ENCODE measurements at places on chromosomes 1 and 21.

- DNase-seq = no peak
Observed at GRCh38 chr1:208008534-208008933, 97.6 kb upstream of the CD34 start.

GRCh38 chr1:15676688-15677661 lies 7.1 kb upstream of the PLEKHM2 start:
- DNase-seq = no peak

DNA sequence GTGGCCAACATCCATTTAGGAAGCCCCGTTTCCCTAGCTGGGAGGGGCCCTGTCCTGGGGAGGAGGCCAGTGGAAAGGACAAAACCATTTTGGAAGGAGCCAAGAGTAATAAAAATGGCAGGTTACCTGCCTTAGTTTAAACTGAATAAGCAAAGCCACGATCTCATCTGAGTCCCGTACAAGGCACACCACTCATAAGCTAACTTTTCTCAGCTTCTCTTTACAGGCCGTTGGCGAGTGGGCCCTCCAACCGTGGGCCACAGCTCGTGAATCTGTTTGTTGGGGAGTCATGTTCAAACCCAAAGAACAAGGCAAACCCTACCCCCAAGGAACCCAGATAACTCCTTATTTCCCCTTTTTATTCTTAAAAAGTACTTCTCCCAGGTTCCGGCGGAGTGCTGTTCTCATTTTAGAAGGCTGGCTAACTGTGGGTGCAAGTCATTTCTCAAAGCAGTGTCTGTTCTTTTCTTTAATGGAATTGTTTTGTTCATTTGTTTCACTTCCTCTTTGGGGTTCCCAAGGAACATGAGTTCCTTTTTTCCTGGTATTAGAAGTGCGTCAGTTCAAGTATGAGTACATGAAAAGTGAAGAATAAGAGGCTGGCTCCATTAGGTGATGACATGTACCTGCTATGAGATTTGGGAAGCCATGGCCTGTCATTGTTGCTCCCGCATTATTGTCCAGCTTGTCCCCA lies 89.0 kb downstream of the PSMG1 start:
- peak; percentile 19 for DNase-seq

GRCh38 chr1:31809698-31810097 lies 6.1 kb downstream of the SPOCD1 start:
- no peak for DNase-seq

- DNase-seq = no peak
Observed at GRCh38 chr1:211472724-211473123, 19.2 kb downstream of the RD3 start.

DNA sequence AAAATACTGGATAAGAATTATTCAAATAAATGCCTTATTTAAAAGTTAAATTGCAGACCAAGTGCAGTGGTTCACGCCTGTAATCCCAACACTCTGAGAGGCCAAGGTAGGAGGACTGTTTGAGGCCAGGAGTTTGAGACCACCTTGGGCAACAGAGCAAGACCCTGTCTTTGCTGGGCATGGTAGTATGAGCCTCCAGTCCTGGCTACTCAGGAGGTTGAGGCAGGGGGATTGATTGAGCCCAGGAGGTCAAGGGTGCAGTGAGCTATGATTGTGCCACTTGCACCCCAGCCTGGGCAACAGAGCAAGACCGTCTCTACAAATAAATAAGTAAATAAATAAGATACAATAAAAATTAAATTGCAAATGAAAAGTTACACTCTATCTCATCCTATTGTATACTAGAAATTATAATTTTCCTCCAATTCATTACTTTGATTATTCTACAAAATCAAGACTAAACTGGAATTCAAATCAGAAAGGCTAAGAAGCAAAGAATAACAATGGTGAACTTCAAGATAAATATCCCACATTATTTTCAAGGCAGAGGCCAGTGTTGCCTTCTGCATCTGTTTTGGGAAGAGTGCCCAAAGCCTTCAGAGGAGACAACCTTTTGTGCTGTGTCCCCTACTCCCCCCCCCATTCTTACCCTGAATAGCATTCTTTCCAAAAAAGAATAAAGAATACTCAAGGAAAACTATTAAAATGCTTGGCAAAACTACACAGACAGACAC lies 73.3 kb upstream of the IRF2BP2 start:
- DNase-seq = no peak

DNA sequence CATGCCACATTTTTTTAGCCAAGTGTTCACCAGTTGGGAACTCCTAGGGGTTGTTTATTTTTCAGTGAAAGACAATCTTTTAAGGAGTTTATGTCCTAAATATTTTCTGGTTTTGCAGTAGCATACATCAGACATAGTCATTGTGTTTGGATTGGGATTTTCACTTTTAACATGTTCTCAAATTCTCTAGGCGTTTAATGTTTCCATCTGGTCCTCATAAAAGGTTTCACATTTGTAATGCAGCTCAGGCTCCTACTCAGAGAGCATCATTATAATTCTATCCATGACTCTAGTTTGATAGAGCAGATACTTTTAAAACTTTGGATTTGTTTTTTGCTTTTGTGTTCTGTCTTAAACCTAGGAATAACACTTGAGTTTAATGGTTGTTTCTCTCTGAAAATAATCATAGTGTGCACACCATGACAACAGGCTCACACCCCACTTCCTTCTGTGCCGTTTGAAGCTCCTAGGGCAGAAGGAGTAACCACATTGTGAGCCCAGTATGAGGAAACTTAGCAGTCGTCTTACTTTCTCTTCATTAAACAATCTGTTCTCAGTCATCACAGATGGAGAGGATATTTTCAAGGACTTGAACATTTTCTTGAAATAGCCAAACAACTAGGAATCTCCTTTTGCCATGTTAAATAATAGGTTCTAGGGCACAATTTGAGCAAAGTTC lies 219.6 kb downstream of the PDE4B start:
- no peak for DNase-seq

DNA sequence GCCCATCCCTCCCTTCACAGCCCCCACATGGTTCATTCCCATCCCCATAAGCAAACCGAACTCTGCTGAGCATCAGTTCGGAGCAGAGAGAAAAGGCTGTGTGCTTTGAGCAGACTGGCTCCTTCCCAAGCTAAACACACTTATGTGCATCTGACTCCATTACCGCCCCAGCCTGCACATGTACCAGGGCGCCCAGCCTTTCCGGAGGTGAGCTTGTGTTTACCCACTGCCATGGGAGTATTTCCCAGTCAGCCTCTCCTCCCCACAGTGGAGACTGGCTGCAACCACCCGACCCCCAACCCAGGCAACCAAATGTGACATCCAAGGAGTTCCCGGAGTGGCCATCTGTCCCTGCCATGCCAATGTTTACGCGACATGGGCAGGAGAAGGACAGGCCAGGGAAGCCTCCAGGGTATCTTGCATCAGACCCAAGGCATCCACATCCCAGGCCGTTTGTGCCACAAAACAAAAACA lies 9.4 kb downstream of the TIAM1 start:
- DNase-seq = no peak

- DNase-seq = peak; percentile 89
Observed at GRCh38 chr21:37563641-37564340, 197.2 kb downstream of the DYRK1A start.

GRCh38 chr1:5975133-5975880 lies 16.9 kb downstream of the NPHP4 start:
- peak; percentile 58 for DNase-seq

DNA sequence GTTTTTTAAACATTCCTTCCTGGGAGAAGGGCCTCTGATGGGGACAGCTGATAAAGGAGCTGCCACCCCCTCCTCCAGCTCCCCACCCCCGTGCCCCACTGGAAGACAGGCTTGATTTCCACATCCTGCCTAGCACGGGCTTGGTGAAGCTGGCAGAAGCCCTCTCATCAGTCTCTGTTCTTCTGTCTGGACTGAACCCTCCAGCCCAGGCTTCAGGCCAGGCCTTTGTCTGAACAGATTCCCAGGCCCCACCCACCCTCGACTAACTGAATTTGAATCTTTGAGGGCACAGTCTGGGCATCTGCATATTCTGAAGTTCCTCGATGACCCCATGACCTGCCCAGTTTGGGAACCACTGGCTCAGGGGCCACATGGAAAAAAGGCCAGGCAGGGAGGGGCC lies 75.3 kb downstream of the CD58 start:
- no peak for DNase-seq

DNA sequence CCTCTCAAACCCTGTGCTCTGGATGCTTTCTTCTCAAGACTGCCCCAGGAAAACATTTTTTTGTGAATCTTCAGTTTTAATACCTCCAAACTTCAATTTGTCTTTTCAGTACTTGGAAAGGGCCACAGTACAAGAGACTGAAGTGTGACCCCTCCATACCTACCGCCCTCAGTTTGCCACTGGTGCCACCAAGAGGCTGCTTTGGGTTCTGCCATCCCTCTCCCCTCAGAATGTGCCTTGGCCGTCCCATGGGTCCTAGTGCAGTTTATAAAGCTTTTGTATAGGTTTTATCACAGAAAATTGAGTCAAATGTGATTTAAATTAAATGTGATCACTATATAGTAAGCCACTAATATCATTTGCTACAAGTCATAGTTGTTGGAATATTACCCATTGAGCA lies 60.8 kb upstream of the PGD start:
- DNase-seq = no peak
